Choroid plexus epithelial cell (primary cell): ENCODE measurements at places on chromosomes 2 and 18.

DNA sequence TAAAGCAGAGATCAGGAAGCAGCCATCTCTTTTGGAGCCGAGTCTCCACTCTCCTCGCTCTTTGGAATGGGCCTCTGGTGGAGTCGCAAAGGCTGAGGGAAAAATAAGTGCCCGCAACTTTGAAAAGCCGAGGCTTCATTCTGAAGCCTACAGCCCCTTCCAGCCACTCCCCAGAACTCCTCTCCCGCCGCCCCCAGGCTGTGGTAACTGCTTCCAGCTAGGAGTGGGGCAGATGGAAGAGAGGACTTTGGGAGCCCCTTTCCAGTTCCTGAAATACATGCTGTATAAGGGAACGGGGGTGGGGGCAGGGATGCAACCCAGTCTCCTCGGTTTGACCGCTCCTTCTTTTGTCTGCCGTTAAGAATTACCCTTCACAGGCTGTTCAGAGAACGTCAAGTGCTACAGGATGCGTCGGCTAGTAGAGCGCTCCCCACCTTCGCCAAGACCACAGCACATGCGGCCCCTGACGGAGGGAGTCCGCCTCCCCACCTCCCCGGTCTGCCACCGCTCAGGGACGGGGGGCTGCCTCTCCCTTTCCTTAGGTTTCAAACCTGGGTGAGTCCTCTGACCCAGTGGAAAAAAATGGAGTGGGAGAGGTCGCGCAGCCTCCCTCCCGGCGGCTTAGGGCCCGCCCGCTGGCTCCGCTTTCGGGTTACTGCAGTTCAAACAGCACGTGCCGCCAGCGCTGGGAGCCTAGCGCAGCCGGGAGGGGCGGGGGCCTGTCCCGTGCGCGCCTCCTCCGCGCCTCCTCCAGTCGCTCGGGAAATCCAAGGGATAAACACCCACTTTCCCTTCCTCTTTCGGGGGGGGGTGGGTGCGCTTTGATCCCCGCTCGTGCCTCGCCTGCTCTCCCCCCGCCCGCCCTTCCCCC, 4.9 kb downstream of the CYP26B1 start:
- DNase-seq = peak; percentile 45

DNA sequence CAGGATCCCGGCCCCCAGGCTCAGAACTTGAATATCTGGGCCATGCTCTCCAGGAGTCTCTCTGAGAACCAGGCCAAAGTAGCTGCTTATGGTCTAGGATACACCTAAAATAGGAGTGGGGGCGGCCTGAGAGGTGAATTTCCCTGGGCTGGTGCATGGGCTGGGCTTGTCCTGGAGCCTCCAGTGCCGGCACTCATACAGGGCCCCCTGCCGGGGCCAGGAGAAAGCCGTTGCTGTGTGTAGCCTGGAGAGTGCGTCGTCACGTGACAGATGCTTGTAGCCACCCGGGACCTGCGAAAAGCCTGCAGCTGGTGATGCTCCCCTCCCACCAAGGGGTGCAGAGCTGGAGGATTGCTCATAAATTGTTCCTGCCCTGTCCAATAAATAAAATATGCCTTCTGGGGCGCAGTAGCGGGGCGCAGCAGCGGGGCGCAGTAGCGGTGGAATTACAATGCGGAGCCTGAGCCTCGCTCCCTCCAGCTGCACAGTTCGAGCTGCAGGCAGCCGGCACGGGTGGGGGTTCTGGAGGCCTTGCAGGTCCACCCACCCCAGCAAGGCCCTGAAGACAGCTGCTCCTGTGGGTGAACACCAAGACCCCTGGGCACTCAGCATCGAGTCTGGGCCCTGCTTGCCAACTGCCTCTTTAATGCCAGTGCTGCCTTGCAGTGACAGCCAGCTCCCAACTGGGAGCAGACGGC, 289.9 kb downstream of the NDUFA10 start:
- no peak for DNase-seq

- no peak for DNase-seq
Observed at GRCh38 chr18:46627136-46627535, 29.9 kb downstream of the LOXHD1 start.

- no peak for DNase-seq
Observed at GRCh38 chr2:133485868-133486267, 82.4 kb downstream of the NCKAP5 start.
